NCI-H460 (cell line): ENCODE measurements at places on chromosomes 5 and 9.

DNA sequence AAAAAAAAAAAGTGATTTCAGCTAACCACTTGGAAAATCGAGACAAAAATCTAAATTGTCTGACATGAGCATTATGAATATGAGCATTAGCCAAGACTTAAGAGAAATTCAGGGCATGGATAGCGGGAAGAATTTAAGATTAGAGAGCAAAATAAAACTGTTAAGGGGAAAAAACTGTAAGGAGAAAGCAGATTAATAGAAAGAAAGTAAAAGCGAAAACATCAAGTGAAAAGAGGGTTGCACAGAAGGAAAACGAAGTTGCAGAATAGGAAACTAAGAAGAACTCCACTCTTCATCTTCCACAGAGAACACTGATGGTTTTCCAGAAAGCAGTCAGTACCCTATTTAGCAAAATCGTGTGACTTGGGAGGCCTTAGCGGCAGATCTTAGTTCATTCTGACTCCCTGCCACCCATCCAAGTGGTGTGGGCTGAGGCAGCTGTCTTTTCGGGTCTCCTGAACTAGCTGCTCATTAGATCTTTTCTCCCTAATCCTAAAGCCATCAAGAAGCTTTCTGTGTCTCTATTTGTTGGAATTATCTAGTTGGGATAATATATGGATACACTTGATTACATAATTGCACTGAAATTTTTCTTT, 3.7 kb downstream of the NIM1K start:
- DNase-seq, result no peak

DNA sequence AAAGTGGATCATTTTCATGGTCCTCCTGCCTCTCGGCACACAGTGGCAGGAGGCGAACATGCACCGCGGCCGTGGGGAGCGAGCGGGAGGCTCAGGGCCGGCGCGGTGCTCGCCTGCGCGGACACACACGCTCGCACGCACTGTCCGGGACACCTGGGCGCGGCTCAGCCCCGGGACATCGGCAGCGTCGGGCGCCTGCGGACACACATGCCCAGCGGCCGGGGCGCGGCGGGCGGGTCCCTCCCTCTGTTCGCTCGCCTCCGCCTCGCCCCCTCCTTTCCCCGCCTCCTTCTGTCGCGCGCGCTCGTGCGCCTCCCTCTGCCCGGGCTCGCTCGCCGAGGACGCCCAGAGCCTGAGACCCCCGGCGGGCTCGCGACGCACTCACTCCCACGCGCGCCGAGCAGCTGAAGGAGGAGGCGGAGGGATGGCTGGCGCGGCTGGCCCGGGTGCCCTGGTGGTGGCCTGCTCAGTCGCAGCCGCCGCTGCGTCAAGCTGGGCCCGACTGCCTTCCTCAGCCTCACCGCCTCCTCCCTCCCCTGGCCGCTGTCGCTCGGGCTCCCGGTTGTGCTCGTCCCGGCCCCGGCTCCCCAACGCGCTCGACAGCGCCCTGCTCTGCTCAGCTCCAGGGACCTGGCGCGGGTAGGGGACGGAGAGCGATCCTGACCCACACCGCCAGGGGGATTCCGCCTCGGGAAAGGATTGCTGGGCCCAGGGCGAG, at the start of gene FRMD3:
Gene FRMD3 (minus strand): TSS at position 230 of the 718 bp plus-strand sequence. CDS start 170 bp downstream, at position 60.
- DNase-seq, result peak; percentile 58

DNA sequence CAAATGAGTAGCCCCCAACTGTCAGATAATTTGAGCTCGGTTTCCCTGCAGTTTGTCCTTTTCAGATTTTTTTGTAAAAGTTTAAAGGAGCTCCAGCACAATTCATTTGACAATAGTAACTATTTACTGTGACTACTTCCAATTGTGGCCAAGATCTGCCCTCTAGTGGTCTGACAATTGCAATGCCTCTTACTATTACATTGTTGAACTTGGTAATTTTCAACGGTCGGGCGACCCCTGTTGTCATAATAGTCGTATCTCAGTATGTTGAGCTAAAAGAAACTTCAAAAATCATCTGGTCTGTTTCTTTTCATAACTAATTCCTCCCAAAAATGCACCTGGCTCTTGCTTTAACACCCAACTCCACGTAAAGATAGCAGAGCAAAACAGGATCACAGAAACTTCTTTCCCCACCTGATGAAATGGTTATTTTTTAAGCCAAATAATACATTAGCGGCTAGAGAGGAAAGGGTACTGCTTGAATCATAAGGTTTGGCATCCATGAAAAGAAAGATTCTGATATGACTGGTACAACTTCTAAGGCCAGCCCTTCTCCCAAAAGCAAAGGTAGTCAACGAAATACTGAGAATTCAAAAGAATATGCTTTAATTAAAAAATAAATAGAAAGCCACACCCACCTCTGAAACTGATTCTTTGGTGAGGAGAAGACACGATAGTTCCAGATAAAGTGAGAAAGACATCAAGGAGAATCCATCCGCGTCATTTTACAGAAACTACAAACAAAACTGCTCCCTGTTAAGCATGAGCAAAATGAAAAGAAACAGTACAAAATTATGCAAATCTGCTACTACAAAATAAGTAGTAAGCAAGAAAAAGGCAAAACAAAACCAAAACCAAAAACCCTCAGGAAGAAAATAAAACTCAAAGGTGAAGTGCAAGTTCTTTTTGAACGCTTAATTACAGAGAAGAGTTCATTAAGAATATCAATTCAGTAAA, 76.9 kb upstream of the HTR4 start:
- DNase-seq, result peak; percentile 80

DNA sequence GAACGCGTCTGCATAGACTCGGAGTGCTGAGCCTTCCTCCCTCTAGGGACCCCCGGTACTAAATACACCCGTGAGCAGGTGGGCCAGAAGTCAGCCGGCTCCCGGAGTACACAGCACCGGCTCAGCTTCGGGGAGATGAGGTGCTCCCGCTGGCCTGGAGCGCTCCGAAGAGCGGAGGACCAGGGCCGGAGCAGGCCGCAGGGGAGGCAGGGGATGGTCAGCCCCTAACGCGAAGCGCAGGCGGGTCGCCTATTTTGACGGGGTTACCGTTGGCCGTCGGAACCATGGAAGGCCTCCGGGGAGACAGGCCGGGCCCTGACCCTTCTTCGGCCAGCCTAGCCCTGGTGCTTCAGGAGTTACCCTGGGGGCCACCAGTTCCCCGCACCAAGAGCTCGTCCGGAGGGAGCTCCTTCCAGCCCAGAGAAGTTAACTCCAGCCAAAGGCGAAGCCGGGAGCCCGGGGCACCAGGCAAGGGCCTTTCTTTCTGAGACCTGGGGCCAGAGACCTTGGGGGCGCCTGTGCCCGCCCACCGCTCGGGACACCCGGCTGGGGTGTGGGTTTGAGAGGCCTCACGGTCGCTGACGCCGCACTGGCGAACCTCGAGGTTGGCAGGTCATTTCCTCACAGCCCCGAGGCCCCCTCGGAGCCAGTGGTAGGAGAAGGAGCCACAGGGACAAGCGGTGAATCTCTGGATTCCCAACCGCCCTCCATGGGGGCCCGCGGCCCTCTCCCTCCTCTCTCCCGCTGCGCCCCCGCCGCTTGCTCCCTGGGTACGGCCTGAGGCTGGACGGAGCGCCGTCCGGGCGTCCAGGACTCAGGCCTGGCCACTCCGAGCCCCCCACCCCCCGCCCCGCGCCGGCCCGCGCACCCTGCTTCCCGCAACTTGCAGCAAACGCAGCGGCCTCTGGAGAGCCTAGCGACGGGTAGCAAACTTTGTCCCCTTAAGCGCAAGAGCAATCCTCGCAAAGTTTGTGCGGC, 3.4 kb upstream of the IRX4 start:
- DNase-seq, result no peak

DNA sequence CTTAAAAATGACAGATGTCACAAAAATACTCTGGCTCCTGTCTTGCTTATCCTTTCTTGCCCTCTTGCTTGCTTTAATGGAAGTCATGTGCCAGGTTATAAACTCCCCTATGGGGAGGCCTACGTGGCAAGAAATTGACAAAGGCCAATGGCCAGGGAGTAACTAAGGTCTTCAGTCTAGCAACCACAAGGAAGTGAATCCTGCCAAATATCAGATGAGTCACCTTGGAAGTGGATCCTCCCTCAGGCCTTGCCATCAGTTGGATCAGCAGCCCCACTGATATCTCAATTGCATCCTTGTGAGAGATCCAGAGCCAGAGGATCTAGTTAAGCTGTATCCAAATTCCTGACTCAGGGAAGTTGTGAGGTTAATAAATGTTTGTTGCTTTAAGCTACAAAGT, 82.8 kb downstream of the CAAP1 start:
- DNase-seq, result peak; percentile 28

DNA sequence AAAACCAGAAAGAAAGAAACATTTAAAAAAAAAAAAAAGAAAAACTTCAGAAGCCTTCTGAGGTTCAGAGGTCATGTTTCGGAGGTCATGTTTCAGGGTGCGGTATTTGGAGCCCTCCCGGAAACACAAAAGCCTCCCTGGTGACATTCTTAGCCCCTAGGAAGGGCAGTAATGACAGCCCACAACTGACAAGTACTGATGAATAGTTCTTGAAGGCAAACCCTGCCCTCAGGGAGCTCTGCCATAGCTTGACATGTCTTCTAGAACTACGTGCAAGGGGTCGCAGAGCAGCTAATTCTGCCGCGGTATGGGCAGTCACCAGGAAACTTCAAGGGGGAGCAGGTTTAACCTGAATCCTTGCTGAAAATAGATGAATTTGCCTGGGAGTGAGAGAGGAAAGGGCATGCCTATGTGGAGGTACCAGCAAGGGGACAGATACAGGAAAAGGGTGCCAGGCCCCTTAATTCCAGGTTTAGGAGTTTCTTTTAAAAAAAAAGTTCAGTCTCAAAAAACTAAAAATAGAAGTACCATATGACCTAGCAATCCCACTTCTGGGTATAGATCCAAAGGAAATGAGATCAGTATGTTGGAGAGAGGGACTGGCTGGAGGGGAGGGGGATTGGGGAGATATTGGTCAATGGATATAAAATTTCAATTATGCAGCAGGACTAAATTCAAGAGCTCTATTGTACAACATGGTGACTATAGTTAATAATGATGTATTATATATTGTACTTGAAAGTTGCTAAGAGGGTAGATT, 98.4 kb downstream of the C9orf152 start:
- no peak for DNase-seq

DNA sequence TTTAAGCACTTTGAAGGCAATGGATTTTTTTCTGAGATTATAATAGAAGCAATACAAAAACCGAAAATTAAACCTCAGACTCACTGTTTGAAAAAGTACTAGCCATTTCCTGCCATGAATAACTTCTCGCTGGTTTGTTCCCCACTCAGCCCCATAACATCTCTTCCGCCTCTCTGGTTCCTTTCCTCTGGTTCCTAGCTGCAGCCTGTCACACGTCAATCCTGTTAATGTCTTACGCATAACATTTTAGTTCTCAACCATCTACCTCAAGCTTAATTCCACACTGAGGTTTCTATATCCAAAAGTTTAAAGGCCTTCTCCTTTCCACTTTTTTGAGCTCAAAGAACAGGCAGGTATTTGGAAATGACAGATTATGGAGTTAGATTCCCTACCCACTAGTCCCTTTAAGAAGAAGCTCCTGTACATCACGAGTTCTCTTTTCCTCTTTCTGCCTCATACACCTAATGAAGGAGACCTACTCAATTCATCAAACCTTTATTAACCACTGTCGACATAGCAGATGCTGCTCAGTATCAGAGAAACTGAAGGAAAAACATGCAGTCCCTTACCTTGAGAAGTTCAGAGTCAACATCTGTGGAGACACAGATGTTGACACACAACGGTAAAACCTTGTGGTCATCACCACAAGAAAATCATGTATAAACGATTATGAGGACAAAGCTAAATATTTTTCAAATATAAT, 243.0 kb upstream of the PTGER4 start:
- DNase-seq, result no peak

GRCh38 chr5:15693933-15694332, 194.0 kb downstream of the FBXL7 start:
- DNase-seq, result no peak
